ENCODE measurements at places on chromosomes 2 and 18.

DNA sequence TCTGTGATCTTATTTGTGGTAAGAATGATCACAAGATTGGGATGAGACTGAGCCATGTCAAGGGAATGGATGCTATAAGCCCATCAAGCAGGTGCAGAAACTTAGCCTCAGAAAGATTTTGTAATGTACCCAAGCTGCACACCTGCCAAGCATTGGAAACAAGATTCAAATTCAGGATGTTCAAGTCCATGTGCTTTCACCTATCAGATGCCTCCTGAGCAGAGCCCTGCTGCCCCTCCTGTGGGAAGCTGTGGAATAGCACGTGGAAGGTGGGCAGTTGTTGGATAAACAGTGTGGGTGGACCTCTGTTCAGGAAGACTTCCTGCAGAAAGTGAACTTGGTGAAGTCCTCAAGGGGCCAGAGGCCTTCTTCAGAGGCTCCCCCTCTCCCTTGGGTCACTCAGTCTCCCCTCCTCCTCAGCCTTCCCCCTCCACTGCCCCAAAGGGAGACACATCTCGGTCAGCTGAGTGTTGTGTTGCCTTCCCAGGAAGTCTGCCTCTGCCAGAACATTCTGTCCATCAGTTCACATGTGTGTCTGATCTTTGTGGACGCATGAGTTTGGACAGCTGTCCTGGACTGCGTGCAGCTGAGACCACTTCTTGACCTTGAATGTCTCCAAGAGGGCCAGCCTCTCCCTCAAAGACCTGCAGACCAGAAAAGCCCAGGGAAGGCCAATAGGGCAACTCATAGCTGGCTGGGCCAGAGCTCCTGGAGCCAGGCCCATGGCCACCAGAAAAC lies 186.1 kb downstream of the INHBB start:
- DNase-seq: no peak

GRCh38 chr18:55307505-55307904 lies 280.5 kb downstream of the TCF4 start:
- no peak for DNase-seq

GRCh38 chr18:12943215-12943614 lies 4.6 kb upstream of the SEH1L start:
- no peak for DNase-seq

DNA sequence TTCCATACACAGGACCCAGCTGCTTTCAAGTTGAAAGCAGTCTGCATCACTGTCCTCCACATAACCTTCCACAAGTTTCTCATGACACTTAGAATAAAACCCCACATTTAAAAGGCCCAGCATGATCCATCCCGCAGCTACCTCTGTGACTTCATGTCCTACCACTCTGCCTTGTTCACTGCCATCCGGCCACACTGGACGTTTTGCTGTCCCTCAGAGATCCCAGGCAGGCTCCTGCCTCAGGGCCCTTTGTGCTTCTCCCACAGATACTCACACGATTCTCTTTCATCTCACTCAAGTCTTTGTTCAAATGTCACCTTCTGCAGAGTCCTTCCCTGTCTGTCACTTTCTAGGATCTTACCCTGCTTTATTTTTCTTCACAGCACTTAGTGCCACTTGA lies 232.9 kb upstream of the BOD1L2 start:
- DNase-seq: no peak

- no peak for DNase-seq
Observed at GRCh38 chr2:224572338-224572737, 12.8 kb downstream of the CUL3 start.

DNA sequence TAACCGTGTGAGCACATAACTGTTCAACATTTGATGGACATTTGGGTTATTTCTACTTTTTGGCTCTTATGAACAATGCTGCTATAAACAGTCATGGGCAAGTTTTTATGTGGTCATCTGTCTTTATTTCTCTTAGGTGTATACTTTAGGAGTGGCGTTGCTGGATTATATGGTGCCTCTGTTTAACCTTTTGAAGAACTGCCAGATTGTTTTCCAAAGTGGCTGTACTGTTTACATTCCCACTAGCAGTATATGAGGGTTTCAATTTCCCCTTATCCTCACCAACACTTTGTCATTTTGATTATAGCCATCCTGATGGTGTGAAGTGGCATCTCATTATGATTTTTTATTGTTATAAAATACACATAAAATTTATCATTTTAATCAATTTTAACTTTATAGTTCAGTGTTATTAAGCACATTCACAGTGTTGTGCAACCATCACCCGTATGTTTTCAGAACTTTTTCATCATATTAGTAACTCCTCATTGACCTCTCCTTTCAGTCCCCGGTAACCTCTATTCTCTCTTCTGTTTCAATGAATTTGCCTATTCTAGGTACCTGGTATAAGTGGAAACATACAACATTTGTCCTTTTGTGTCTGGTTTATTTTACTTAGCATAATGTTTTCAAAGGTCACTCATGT lies 55.4 kb downstream of the EML4 start:
- DNase-seq: no peak

GRCh38 chr2:191620144-191620543 lies 57.8 kb upstream of the NABP1 start:
- DNase-seq: no peak

GRCh38 chr2:121735518-121736074 lies 1.1 kb downstream of the NIFK start:
- DNase-seq: no peak

DNA sequence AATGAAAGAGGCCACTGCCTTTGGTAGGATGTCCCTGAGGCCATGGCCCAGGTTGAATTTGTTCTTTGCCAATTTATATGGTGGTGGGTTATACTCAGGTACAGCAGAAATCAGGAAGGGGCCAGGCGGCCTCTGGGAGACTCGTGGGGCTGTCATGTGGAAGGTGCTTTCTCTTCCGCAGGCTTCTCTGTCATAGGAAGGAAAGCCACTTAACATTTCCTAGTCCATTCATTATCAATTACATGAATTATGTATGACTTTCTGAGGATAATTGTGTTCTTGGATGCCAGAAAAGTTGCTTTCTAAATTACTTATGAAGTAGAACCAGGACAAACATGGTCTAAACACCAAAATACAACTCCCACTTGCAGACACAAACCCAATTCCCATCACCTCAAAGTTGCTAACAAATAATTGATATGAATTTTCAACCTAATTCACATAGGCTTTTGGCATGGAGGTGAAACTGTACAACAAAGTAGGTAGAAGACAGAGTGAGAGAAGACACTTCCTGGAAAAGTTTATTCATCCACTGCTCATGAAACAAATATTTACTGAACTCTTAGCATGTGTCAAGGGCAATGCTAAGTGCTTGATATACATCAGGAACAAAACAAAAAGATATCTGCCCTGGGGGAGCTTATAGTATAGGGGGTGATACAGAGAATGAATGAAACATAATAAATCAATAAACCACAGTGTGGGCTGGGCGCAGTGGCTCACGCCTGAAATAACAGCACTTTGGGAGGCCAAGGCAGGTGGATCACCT lies 50.5 kb upstream of the CHMP1B start:
- DNase-seq: no peak

DNA sequence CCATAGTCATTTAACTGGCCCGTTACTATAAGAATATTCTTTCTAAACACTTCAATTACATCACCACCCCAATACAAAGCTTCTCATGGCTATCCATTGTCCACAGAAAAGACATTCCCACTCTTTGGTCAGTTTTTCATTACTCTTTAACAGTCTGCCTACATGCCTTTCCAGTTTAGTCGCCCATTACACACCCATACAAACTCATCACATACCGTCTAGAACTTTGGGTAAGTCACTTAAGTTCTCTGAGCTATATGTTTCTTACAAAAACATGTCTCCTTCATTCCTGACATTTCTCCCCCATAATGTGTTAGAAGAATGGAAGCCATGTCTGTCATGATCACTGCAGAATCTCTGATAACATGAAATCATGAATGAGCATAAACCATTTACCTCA lies 108.2 kb upstream of the STK17B start:
- no peak for DNase-seq

GRCh38 chr2:95287806-95288205 lies 9.3 kb upstream of the KCNIP3 start:
- no peak for DNase-seq

DNA sequence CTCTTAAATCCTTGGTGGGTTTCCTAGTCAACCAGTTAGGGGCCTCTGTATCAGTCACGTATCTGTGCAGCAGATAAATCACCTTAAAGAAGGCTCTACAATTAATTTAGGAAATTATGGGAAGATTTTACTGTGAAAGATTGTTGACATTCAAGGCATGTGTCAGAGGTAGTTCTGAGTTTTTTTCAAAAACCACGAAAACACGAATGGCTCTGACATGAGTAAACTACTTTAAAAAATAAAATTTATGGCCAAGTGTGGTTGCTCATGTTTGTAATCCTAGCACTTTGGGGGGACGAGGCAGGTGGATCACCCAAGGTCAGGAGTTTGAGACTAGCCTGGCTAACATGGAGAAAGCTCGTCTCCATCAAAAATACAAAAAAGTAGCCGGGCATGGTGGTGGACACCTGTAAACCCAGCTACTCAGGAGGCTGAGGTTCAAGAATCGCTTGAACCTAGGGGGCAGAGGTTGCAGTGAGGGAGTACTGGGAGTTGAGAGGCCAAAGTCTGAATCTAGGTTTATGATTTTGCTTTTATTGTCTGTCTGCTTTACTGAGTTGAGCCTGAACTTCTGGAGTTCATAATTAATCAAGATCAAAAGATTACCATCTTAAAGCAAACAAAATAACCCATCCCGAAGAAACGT lies 77.1 kb downstream of the SPRED2 start:
- no peak for DNase-seq

GRCh38 chr2:188322569-188323551 lies 31.2 kb downstream of the GULP1 start:
- no peak for DNase-seq

DNA sequence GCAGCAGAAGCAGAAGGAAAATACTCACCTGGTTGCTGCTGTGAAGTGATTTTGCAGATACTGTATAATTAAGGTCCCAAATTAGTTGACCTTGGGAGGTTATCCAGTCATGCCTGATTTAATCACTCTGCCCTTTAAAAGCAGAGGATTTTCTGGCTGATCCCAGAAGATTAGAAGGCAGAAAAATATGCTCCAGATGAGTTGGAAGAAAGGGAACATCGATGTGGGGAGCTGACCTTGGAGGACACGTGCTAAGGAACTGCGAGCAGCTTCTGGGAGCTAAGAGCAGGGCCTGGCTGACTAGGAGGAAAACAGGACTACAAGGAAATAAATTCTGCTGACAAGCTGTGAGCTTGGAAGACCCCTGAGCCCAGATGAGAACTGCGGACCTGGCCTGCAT lies 13.3 kb upstream of the DYM start:
- no peak for DNase-seq

- no peak for DNase-seq
Observed at GRCh38 chr2:129375632-129376425, 603.6 kb upstream of the RAB6C start.

DNA sequence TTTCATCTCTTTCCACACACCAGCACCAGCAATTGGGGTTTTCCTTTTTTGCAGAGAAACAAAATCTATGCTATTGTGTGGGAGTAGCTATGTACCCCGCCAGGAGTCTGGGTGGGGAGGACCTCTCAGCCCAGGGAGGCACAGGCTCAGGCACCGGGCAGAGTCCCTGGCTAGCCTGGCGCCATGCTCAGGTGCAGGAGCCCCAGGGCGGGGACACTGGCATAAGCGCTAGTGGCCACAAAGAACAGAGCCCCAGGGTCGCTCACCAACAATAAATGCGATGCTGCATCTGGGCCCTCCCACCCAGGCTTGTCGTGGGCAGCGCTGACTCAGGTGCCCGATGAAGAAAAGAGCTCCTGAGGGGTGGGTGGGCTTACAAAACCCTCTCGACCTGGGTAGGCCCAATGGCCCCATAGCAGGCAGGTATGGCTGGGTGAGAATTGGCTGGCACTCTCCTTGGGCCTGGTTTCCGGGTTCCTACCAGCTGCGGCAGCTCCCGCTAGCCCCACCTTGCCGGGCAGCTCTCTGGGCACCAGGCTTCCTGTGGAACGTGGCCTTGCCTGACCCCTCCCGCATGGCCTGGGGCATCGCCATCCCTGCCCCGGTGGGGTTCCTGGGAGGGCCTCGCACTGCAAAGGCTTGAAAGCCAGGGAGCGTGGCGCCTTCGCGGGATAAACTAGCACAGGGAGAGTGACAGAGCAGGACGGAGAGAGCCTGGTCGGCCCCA lies 31.8 kb upstream of the COL6A3 start:
- DNase-seq: no peak

GRCh38 chr2:74201596-74201995 lies 3.2 kb downstream of the MTHFD2 start:
- no peak for DNase-seq

- no peak for DNase-seq
Observed at GRCh38 chr2:133685636-133686215, 117.5 kb upstream of the NCKAP5 start.
